HTR-8/SVneo (cell line): ENCODE measurements at places on chromosomes 5 and 9.

DNA sequence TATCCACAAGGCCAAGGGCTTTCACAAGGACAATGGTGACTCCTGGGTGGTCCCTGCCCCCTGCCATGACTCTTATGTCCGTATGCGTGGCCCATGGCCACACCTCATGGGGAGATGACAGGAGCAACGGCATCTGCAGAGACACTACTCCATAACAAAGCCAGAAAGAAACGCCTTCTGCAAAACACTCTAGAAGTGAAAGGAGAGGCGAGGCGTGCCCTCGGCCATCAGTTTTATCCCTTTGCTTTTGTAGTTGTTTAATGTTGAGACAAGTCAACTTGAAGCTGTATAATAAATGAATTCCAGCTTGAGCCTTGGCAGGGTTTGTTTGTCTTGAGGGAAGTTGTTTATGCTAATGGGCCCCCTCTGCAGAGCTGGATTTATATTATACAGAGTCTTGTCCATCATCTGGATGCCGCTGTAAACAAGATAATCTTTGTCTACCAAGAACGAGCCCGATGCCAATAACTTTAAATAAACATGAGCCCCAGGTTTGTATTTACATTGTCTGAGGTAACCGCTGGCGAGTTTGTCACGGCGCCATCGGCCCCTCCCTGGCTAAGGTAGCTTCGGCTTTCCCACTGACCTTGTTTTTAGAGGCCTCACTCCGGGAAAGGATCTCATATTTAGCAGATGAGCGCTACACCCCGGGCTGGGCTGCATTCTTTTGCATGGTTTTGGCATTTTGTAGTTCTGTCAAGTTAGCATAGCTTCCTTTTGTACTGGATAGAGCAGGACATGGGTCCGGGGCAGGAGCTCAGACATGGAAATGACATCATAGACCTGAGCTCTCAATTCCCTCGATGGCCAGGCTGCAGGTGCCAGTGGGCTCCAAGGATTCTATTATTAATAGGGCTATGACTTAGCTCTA, 165.3 kb downstream of the ERCC6L2 start:
- no peak for DNase-seq

GRCh38 chr5:181119105-181119504, 11.9 kb downstream of the OR2V1 start:
- no peak for DNase-seq

- DNase-seq, result no peak
Measured at GRCh38 chr5:116564756-116565490, 9.7 kb downstream of the SEMA6A start.

GRCh38 chr9:88056876-88057275, 81.4 kb downstream of the SPATA31C2 start:
- DNase-seq, result no peak

GRCh38 chr9:8727191-8727590, 927.6 kb upstream of the DMAC1 start:
- no peak for DNase-seq

DNA sequence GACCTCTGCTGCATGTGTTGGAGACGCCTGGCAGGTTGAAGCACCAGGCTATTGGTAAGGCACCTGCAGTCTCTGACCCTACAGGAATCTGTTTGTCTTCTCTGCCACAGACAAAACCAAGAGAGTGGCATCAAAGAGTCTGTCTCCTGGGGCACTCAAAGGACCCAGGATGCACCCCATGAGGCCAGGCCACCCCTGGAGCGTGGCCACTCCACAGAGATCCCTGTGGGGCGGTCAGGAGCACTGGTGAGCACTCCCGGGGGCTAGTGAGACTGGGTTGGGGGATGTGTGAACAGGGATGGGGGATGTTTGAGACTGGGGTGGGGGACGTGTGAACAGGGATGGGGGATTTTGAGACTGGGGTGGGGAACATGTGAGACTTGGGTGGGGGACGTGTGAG, 240.3 kb downstream of the CACNA1B start:
- no peak for DNase-seq

DNA sequence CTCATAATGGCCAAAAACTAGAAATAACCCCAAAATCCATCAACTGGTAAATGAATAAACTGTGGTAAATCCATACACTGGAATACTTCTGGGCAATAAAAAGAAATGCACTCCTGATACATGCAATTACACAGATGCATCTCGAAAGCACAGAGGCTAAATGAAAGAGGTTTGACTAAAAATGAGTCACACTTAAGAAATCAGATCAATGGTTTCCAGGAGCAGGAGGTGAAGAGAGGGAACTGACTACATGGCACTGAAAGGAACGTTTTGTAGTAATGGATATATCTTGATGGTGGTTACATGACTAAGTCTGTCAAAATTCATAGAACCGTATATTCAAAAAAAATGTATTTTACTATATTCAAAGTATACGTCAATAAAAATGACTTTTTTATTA, 42.4 kb downstream of the STRBP start:
- no peak for DNase-seq

DNA sequence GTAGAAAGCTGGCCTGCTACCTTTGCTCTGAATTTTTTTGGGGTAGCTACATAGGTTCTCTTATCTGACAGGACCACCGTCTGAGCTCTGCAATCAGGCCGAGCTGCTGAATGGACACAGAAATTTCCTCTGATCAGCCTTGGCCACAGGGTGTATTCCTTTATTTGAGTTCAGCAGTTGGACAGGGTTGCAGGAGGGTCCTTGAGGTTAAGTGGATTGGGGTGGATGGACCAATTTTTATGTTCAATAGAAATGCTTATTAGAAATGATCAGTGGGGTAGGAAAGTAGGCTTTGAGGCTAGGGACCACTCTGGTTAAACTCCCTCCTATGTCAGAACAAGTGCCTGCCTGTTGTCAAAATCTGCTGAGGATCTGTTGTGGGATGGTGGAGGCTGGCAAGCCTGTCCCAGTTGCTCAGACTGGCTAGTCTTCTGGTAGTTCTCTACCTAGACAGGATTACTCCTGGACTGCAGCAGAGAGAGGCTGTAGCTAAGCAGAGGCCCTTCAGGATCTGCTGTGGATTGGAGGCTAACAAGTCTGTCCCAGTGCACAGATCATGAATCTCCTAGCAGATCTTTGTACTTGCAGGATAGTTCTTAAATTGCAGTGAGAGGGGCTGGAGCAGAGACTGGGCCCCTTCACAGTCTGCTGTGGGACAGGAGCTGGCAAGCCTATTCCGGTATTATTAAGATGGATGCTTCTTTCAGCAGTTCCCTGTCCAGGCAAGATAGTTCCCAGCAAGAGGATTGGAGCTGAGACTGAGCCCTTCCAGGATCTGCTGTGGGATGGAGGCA, 18.0 kb downstream of the XRCC4 start:
- DNase-seq, result no peak

DNA sequence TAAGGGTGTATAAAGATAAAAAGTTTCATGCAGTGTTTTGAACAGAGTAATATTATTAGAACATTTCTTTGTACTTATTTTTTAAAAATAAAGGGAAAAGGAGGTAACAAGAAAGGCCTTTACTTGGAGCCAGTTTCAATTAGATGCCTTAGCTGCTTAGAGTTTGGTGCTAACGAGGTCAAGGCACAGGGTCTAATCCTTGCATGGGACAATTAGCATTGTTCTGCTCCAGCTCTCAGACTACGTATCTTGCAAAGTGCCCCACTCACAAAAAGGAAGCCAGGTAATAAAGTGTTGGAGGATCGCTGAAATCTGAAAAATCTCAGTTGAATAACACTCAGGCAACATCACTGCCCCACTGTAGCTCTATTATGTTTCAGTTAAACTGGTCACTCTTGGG, 2011.3 kb downstream of the EFNA5 start:
- DNase-seq, result no peak

DNA sequence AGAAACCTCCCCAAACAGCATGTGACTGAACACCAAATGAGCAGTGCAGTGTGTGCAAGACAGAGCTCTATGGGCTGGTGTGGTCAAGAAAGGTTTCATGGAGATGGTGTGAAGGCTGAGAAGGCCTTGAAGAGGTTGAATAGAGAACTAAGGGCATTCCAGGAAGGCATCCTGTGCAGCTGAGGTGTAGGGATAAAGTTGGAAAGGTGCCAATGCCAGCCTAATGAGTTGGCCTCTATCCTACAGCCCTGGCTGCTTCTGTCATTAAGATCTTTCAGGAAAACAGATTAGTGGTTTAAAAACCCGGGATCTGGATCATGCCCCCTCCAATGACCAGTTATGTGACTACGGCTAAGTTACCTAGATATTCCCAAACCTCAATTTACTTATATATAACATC, 4.0 kb downstream of the HDAC3 start:
- DNase-seq, result no peak

GRCh38 chr5:2746561-2747032, 4.9 kb downstream of the IRX2 start:
- DNase-seq, result no peak

DNA sequence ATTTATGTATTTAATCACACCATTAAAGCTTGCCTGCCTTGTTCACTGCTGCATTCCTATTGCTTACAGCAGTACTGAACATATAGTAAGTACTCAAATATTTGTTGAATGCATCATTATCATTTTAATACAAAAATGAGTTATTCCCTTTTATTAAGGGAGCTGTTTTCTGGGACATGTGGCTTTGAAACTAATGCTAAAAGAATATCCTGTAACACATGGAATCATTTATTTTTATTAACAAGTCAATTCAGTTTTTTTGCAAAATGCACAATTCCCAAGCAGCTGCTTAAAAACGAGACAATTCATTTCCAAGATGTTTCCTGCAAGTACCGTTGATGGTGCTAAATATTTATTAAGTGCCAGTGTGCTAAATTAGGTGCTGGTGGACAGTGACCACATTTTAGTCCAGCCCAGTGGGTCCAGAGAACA, 148.3 kb upstream of the NR3C1 start:
- no peak for DNase-seq

DNA sequence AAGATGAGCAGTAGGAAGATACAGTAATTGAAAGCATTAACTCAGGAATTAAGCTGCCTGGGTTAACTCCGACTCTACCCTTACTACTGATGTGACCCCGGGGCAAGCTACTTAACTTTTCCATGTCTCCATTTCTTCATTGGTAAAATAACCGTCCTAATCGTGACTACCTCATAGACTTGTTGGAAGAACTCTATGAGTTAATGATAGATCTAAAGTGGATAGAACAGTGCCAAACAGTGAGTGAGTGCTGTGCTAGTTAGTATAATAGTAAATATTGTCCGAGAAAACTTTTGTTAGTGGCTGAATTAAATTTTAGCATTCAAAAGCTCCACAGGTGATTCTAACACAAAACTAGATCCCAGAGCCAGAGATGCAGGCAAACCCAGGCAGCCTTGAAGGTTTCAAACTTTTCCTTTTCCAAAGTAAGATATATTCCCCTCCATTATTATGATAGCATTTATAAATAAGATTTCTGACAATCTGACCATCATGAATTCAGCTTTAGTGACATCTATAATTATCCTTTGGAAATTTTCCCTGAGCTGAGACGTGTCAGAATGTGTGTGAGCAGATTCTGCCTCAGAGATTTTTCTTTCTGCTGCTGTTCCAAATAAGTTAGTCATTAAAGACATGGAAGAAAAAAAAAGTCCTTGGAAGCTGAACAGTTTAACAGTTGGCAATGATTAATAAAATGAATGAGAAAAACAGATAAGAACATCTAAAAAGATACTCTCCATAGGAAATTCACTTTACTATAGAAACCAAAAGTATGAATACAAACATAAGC, 369.5 kb downstream of the PRELID2 start:
- no peak for DNase-seq

GRCh38 chr9:72995131-72996024, 42.5 kb upstream of the ALDH1A1 start:
- DNase-seq, result no peak

DNA sequence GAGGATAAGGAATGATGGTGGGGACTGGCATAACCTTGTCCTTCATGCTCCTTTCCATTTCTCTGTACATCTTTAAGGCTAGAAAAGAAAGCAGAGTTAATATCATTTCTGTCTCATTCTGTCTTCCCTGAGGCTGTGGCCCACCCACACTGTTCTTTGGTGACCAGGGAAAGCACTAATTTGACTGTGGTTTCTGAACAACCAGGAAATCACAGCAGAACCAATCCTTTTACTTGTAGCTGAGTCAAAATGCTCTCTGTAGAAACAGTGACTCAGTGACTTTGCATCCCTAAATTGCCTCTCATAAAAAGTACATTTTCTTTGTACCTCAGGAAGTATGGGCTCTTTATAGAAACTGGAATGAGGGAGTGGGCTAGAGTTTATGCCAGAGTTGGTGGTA, 28.1 kb downstream of the IL33 start:
- peak; percentile 3 for DNase-seq

GRCh38 chr5:80037366-80037765, 2.2 kb downstream of the THBS4 start:
- DNase-seq, result no peak

DNA sequence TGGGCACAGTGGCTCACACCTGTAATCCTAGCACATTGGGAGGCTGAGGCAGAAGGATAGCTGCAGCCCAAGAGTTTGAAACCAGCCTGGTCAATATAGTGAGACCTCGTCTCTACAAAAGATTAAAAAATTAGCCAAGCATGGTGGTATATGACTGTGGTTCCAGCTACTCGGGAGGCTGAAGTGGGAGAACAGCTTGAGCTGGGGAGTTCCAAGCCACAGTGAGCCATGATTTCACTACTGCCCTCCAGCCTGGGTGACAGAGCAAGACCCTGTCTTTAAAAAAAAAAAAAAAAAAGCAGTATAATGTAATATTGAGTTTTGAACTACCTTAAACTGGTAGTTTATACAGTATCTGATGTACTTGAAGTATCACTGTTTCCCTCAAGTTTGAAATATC, 358.4 kb downstream of the EBF1 start:
- DNase-seq, result no peak

DNA sequence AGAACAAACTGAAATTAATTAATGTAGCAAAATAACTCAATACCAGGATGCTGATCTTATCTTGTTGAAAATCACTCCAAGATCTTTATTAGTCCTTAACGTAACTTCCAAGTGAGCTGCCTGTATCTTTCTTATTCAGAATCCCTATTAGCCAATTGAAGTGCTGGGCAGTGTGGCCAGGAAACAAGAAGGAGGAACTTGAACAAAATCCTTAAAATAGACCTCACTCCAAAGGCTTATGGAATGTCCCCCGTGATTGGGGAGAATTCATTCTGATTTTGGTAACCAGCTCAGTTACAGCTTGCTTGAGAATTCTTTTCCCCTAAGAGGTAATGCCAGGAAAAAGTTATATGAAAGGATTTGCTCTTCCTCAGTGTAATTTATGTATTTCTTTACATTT, 171.0 kb downstream of the DEPDC1B start:
- no peak for DNase-seq

GRCh38 chr9:4084435-4084818, 215.4 kb downstream of the GLIS3 start:
- DNase-seq, result no peak

- no peak for DNase-seq
Measured at GRCh38 chr5:145365464-145365863, 469.7 kb downstream of the PRELID2 start.
